LHCN-M2 (cell line): ENCODE measurements at places on chromosomes 1 and 21.

DNA sequence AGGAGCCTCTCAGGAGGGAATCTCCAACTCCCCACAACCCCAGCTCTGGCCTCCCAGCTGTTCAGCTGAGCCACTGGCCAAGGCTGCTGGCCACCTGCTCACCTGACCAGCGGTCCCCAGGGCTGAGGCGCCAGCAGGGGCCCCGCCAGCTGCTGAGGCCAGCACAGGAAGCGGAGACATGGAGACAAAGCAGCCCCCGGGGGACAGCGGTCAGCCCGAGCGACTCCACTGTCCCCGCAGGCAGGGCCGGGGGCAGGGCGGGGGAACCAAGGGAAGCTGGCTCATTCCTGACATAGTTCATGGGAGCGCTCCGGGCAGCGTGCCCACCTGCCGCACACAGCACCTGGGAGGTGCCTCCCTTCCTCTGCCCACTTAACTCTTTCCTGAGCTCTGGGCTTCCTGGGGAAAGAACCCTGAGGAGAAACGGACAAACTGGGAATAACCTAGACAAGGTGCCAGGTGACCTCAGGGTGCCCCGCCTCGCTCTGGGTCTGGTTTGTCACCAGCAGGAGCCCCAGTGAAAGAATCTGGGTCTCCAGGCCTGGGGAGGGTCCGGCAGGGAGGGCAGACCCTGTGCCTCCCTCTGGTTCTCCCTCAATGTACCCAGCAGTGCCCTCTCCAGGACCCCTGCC, 10.7 kb downstream of the EPHA2 start:
- peak; percentile 79 for DNase-seq

GRCh38 chr1:202588503-202589189, 121.6 kb downstream of the SYT2 start:
- DNase-seq = no peak

DNA sequence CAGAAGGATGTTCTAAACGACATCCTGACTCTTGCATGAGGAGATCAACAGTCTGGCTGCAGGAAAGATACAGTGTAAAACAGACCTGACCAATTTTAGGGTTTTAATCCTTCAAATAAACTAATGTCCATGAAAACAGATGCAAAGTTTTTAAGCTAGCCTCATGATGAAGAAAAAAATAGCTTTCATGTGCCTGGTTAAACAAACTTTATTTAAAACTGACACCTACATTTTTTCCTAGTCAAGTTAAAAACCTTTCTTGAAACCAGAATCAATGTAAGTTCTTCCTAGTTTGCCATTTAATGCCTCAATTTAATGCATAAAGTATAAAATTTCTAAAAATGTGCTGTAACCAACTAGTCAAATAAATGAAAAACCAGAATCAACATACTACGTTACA, 2.9 kb downstream of the WDR26 start:
- no peak for DNase-seq

- no peak for DNase-seq
Observed at GRCh38 chr1:181185461-181185860, 97.0 kb downstream of the IER5 start.

GRCh38 chr1:154822233-154822632, 47.8 kb downstream of the KCNN3 start:
- DNase-seq = no peak

- no peak for DNase-seq
Observed at GRCh38 chr21:42430521-42430920, 26.8 kb downstream of the UBASH3A start.

DNA sequence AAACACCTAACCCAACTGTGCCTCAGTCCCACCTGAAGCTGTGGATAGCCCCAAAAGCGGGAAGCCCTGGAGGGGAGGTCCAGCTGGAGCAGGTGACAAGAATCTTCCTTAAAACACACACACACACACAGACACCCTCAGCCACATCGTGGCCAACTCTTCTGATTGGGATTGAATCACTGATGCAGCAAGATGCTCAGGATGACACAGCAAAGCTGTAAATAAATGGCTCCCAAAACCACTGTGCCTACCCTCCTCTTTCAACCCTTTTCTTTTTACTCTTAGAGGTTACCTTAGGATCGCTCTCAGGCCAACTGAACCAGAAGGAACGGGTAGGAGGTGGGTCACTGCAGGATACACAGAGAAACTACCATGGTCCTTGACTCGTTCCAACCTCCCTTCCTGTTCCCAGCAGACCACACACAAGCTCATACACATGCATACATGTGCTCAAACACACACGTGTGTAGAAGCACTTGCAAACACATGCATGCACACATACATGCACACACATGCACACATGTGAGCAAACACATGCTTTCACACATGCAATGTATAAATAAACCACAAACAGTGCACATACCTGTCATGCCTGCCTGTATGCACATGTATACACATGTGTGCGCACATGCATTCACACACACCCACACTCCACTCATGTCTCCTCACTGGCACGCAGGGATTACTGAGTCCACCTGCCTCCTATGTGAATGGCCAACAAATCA, 14.4 kb downstream of the CAPN9 start:
- no peak for DNase-seq

GRCh38 chr1:89203166-89203565, 4.4 kb upstream of the GBP4 start:
- DNase-seq = peak; percentile 14

GRCh38 chr1:78721136-78721535, 71.5 kb downstream of the IFI44 start:
- peak; percentile 53 for DNase-seq

DNA sequence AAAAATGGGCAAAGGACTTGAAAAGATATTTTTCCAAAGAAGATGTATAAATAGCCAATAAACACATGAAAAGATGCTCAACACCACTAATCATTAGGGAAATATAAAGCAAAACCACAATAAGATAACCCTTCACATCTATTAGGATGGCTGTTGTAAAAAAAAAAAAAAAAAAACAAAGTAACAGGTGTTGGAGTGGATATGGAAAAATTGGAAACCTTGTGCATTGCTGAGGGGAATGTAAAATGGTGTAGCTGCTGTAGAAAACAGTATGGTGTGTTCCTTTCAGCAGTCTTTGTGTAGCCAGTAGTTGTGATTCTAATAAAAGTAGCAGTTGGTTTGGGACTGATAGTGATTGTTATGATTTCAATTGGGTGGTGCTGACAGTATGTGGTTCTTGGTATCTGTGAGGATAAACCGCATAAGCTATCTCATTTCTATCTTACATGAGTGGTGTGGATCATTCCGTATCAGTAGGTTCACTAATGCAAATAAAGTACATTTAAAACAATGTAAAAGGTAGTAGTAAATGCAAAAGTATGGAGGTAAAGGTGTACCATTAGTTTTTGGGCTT, 19.9 kb downstream of the MAN1A2 start:
- no peak for DNase-seq

- no peak for DNase-seq
Observed at GRCh38 chr1:59396387-59396786, 99.5 kb downstream of the FGGY start.

GRCh38 chr1:167924543-167925231, 10.8 kb upstream of the ADCY10 start:
- no peak for DNase-seq

DNA sequence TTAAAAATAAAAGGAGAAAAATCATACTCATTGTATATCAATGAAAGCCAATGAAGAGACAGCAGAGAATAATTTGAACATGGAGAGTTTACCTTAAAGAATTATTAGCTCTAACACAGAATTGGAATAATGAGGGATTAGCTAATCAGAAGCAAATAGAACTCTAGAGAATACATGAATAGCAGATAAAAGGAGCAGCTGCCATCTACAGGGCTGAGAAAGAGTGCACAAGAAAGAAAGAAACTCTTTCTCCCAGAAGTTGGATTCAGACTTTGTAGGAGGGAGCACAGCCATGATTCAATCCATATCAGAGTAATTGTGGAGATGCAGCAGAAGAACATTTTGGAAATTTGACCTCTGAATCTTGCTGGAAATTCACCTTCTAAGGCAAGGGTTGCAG, 1171.2 kb downstream of the PLA2G4A start:
- no peak for DNase-seq

DNA sequence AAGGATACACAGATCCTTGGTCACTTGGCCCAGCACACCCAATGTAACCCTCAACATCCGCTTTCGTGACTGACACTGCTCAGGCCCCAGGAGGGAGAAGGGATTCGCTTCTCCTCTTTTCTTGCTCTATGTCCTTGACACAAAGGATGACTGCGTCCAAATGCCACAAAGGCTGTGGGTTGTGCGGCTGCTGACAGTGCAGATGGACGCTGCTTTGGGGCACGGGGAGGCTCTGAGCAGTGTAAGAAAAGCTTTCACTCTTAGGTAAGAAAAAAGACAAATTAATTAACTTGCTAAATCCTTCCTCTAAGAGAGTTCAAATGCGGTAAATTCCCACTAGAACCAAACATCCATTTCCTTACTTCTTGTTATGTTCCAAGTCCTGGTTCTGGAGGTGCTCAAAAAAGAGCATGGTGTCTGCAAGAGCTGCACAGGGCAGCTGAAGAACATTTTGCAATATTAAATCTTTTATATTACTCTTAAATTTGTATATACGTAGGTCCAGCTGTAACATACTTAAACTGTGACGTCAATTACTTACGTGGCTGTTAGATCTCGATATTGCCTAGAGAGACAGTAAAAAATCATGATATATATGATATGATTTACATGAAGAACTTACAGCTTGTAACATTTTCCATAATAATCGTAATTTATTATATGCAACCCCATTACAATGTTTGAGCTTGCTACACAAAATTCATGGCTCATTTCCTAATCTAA, 19.4 kb upstream of the EPHB2 start:
- no peak for DNase-seq

GRCh38 chr1:15757575-15758342, 836 bp upstream of the FBLIM1 start:
- no peak for DNase-seq

GRCh38 chr1:18198260-18198659, 90.7 kb downstream of the IGSF21 start:
- no peak for DNase-seq

- DNase-seq = peak; percentile 96
Observed at GRCh38 chr1:153608742-153609584, 4.0 kb downstream of the S100A16 start.

DNA sequence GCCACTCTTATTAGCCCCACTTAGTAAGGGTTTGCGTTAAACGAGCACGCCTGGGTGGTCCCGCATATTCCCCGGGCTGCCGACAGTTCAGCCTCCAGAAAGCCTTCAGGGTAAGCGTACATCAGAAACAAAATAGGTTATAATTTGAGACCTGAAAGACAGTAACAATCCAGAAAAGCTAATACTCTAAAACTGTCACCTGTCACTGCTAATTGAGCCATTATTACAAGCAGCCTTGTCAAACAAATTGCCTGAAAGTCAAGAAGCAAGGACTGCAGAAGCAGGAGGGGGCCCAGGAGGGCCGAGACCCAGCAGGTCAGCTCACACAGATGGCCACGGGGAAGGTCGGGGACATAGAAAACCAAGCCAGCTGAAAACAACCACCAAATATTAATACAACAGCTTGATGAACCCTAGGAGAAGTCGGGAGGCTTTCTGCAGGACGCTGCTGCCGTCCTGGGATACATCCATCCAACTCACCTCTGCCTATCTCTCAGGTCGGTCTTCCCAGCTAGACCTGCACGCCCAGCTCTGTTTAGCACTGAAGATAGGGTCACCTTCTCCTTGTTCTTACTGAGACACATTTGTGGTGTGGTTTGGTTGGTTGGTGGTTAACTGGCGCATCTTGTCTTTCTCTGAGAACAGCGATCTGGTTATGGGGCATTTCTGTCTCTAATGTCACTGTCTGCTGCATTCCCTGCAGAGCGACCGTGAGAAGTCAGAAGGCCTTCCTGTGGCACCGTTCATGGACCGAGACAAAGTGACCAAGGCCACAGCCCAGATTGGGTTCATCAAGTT, 110.8 kb downstream of the WDR4 start:
- DNase-seq = no peak

GRCh38 chr1:50667710-50668356, 244.6 kb upstream of the DMRTA2 start:
- peak; percentile 9 for DNase-seq

- DNase-seq = peak; percentile 86
Observed at GRCh38 chr1:66624412-66625060, 90.6 kb downstream of the SGIP1 start.

DNA sequence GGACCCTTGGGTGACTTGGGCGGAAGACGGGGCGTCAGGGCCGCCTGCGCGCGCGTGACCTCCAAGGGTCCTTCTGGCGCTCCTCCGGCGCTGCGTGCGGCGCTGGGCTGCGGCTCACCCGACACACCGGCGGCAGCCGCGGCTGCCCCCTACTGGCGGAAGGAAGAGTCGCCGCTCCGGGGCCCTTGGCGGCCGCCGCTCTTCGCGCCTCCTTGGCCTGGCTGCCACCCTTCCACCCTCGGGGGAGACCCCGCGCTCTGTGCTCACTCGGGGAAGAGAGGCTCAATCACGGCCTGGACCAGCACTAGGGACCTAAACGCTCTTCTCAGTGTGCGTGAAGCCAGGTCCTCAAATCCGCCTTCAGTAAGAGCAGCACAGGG, 89.7 kb downstream of the DMRTA2 start:
- no peak for DNase-seq

- no peak for DNase-seq
Observed at GRCh38 chr1:112982853-112983536, 27.0 kb upstream of the SLC16A1 start.

- DNase-seq = no peak
Observed at GRCh38 chr1:245019910-245020486, 134.8 kb upstream of the KIF26B start.

DNA sequence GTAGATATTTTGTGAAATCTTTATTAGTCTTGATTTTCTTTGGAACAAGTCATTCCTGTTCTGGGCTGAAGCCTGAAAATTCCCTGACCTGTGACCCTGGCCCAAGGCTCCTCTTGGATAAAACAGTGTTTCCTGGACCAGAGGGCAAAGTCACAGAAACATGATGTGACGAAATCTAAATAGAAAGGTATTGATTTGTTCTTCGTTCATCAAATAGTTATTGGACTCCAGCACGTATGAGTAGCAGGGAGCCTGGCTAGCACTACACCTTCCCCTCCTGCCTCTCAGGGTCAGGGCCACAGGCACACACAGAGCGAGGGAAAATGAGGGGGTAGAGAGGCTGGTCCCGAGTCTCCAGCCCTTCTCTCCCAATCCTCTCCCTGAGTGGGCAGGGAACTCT, 1.7 kb upstream of the CLDN14 start:
- DNase-seq = no peak

- DNase-seq = peak; percentile 90
Observed at GRCh38 chr1:87956072-87956471, 627.4 kb downstream of the LMO4 start.

- DNase-seq = no peak
Observed at GRCh38 chr1:244971552-244972216, 107.3 kb upstream of the HNRNPU start.

DNA sequence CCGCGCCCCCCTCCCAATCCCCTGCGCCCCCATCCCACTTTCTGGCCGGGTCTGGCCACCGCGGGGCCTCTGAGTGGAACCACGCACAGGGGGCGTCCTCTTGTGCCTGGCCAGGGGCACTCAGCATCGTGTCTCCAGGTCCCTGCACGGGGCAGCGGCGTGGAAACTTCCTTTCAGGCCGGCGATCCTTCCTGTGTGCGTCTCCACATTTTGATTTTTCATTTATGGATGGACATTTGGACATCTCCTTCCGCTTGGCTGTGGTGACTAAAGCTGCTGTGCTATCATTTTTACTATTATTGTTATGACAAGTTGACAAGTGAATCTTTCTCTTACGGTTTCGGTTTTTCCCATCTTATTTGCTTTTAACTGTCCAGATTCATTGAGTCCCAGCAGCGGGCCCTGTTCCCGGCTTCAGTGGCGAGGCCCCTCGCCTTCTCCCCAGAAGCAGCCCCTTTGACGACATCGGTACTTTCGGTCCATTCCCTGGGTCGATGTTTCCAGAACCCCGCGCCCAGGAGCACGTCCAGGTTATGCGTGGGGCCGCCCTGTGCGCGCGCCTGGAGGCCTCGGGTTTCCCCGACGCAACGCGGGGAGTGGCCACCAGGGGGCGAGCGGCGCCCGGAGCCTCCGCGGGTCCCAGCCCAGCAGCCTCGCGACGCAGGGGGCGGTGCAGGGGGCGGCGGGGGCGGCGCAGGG, 12.4 kb upstream of the SLC19A1 start:
- peak; percentile 69 for DNase-seq
